ENCODE measurements at places on chromosomes 4 and X.
A peak's percentile ranks its signal among the peaks of the same experiment; 100 is the strongest.

DNA sequence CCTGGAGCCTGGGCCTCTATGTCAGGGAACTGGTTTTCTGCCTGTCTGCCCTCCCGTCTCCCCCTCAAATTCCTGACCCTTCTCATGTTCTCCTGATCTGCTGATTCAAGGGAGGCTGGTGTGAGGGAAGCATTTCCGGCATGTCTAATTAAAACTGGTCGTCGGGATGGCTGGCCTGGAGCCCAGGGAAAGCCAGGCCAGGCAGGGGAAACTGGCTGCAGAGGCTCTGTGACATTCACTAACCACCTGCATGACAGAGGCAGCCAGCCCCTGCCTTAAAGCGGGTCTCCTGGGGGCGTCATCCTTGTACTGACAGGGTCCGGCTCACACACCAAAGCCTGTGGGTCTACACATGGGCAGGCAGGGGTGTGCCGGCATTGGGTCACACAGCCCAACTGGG, 35.2 kb downstream of the ABLIM2 start:
- peak; percentile 64 for DNase-seq

GRCh38 chr4:153233761-153234371, 29.6 kb downstream of the TRIM2 start:
- no peak for DNase-seq

DNA sequence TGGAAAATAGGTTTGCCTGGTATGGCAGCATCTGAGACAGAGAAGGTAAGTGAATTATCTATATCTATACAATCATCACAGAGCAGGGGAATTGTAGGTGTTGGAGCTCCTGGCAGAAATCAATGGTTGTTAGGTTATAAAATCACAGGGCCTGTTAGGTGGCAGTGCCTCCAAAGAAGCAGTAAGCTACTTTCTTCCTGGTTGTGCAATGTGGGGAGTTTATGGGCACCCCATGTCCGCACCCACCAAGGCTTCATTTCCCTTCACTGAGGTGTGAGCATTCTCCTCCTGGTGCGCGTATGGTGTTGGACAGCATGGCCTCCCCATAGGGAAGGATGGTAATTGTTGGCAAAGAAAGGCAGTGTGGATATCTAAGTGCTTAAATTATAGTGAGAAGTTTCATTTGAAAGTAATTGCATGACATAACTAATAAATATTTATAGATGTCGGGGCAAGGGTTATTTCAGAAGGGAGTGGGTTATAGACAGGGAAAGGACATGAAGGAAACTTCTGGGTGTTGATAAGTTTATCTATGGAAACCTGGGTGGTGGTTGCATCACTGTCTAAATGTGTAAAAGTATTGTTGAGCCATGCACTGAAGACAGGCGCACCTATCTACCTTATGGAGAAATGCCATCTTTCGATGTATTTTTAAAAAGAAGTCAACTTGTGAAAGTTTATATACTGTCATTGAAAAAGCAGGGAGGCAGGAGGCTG, 153.7 kb downstream of the FRAS1 start:
- DNase-seq: no peak

GRCh38 chrX:129637217-129638109, 17.3 kb downstream of the APLN start:
- peak; percentile 92 for DNase-seq

- DNase-seq: no peak
Measured at GRCh38 chr4:128916832-128917231, 107.3 kb downstream of the JADE1 start.

DNA sequence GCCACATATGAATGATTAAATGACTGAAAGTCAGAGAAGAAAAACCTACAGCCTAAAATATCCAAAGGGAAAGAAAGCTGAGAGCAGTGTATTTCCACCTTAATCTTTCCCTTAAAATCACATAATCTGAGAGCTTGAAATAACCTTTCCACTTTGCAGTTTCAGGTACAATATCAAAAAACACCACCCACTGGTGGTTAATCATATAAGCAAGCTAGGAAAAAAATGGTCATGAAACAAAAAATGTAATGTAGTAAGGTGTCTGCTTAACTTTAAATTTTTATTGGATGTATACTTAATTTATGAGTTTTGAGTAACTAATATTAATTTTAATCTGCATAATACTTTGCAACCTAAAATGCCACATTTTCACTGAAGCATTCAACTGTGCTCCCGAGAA, 3.2 kb downstream of the PRDM5 start:
- no peak for DNase-seq

GRCh38 chr4:35695003-35695402, 549.3 kb downstream of the ARAP2 start:
- no peak for DNase-seq

DNA sequence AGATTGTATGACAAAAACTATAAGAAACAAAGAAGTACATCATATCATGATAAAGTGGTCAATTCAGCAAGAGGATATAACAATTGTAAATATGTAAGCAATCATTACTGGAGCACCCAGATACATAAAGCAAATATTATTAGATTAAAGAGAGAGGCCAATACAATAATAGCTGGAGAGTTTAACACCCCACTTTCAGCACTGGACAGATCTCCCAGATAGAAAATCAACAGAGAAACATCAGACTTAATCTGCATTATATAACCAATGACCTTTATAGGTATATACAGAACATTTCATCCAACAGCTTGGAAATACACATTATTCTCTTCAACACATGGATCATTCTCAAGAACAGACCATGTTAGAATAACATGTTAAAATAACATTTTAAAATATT, 128.4 kb downstream of the SPOCK3 start:
- DNase-seq: no peak

GRCh38 chr4:99400831-99401230, 34.3 kb downstream of the ADH7 start:
- no peak for DNase-seq

DNA sequence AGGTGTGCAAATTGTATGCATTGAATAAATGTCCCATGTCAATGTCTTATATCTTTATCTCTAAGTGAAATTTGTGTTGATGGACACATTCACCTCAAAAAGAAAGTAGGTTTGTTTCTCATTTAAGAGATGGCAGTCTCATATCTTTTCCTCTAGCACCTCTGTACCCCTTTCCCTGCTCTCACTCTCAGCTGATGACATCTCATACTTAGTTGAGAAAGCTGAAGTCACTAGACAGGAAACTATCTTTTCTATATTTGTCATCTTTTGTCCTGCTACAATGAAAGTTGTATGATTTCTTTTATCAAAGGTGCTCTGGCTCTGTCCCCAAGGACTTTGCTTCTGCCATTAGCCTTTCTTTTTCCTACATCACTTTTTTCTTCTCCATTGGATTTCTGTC, 84.0 kb upstream of the GRPR start:
- DNase-seq: no peak
